ENCODE measurements at places on chromosomes 7 and 10. TPM values are rescaled to one million over a fixed set of nuclear protein-coding genes. Genes with fewer than 3 reads are reported as not detected.

DNA sequence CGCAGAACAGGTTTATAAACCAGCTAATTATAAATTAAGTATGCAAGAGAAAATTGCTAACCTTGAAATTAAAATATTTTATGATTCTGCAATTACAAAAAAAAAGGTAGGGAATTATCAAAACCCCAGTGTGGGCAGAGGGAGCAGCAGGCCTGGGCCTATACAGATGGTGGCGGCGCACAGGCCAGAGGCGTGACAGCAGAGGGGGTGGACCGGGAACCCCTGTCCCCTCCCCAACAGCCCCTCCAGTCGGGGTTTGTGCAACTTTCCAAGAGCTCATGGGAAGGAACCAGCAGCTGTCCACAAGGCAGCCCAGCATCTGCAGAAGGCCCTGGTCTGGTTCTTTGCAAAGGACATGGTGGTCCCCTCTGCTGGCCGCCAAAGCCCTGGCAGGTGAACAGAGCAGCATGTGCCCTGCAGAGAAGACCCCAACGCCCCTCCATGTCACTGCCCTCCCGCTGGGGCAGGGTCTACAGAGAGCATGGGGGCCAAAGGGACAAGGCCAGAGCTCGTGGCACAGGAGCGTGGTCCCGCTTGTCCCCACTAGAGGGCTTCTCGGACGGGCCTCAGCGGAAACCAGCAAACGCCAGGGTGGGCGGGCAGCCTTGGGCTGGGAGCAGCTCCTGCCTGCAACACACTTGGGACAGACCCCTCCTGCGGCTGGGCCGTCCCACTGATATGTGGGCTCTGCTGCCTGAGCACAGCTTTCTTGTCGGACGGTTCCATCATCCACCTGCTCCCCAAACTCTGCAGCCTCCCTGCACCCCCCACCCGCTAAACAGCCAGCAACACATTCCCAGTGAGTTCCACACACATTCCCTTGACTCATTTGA is 75.1 kb downstream of the EBF3 start:
- peak; percentile 34 for DNase-seq

DNA sequence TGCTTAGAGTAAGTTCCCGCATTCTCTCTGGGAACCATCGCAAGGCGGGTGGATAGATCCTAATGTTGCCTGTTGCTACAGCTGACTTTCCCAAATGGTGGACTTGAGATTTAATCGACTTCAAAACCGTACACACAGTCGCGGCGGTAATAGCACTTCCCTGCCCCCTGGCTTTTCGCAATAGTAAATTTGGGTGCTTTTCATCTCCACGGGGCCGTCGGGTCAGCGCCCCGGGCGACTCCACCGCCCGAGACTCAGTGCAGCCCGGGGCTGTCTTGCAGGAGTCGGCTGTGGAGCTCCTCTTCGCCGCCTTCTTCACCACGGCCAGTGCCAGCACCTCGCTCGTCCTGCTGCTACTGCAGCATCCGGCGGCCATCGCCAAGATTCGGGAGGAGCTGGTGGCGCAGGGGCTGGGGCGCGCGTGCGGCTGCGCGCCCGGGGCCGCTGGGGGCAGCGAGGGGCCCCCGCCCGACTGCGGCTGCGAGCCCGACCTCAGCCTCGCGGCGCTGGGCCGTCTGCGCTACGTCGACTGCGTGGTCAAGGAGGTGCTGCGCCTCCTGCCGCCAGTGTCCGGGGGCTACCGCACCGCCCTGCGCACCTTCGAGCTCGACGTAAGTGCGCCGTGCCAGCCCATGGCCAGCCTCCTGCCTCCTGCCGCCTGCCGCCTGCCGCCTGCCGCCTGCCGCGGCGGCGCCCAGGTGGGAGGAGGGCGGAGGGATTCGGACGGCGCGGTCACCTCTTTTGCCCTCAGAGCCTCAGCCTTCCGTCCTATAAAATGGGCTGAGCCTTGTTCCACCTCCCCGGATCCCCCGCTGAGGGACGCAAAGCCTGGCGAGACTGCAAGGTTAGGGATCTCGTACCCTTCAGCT is 5.3 kb downstream of the CYP26C1 start:
- no peak for DNase-seq

GRCh38 chr7:142750321-142750938 is 1.2 kb downstream of the PRSS1 start:
- no peak for DNase-seq

Gene RBP3
- total RNA-seq: not detected

Gene NPFFR1
- total RNA-seq: not detected

- DNase-seq: no peak
These were observed 29.2 kb upstream of the PITRM1 start for GRCh38 chr10:3201796-3202195.

Gene TRIM4
- total RNA-seq: 45.4 TPM

Gene NUTM2E
- total RNA-seq: not detected

DNA sequence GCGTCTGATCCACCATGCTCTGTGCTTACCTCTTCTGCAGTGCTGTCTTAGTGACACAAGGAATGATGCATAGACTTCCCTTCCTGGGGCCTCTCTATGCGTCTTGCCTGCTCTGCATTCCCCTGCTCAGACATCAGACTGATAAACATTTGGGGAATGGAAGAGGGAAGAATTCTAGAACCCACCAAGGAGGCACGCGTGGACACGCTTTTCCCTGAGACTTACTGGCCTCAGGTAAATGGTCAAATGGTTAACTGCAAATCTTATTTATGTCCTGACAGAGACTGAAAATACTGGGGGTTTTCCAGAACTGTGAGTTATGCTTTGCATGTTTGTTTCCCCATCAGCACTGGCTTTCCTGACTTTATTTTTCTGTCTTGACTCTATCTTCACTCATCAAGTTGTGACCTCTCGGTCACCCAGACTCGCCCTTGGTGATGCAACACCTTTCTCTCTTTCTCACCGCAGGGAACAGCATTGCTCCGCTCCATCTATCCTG is 285.9 kb upstream of the FZD8 start:
- DNase-seq: no peak

- no peak for DNase-seq
These were observed 296.0 kb upstream of the KIAA1217 start for GRCh38 chr10:23912884-23913404.

Gene EVX1
- not detected for total RNA-seq

Gene SPDYE9
- total RNA-seq: not detected

Gene IFIT1B
- total RNA-seq: not detected

DNA sequence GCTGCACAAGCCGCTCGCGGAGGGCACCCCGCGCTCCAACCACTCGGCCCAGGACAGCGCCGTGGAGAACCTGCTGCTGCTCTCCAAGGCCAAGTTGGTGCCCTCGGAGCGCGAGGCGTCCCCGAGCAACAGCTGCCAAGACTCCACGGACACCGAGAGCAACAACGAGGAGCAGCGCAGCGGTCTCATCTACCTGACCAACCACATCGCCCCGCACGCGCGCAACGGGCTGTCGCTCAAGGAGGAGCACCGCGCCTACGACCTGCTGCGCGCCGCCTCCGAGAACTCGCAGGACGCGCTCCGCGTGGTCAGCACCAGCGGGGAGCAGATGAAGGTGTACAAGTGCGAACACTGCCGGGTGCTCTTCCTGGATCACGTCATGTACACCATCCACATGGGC is 50.0 kb downstream of the FIGNL1 start:
- no peak for DNase-seq

DNA sequence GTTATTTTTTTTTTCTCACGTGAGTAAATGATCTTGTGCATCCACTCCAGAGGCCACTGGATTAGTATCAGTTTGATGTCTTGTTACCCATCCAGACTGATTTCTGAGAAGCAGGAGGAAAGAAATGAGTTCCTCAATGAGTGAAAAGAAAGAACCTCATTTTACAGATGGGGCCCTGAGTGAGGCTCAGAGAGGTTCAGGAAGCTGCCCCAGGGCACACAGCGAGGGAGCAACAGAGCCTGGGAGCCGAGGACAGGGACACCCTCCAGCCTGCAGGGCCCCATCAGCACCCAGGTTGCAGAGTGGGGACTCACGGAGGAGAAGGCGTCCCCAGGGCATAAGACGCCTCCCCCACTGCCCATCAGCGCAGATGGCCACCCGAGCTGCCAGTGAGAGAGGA is 30.9 kb upstream of the TNRC18 start:
- DNase-seq: no peak

Data from uterus (tissue), 4 donors.